ENCODE measurements at places on chromosomes 3 and 15.

GRCh38 chr3:113783463-113783862 is 36.6 kb downstream of the ATP6V1A start:
- DNase-seq, result peak; percentile 42

DNA sequence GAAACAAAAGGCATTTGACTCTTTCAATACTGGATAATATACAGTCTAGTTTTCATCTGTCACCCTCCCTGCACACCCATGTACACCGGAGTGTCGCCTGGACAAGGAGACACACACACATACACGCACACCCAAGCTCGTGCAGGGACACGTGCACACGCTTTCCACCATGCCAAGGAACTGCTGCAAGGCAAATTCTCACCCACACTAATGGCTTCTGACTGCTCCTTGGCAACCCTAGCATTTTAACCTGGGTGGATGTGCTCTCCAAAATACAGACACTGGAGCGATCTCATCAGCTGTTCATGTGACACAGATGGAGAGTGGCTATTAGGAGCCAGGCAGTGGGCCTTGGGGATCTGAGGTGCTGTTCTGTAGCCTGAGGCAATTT is 61.6 kb downstream of the MEIS2 start:
- DNase-seq, result peak; percentile 74

DNA sequence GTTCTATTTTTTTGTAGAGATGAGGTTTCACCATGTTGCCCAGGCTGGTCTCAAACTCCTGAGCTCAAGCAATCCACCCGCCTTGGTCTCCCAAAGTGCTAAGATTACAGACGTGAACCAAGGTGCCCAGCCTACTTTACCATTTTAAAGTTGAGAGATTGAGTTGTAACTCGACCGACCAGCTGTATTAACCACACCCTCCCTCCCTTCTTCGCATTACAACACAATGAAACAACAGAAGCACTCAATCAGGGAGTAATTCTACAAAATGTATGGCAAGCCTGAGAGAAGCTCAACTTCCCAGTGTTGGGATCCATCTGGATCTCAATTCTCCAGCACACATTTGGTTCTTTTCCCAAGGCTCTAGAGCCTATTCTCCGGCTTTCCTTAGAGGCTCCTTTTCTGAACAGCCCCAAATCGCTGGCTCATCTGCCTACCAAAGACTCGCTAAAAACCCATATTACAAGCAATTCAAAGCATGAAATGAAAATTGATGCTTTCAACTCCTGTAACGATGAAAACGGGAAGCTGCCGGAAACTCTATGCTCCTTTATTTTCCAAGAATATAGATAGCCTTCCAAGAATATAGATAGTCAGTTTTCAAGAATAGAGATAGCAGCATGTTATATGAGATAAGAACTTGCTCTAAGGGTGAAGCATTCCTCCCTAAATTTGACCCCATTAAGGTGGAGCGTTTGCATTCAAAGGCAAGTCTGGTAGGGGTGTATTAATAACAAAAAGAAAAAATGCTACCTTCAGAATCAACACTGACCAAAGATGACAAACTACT is 450.9 kb downstream of the MAGI1 start:
- DNase-seq, result no peak

DNA sequence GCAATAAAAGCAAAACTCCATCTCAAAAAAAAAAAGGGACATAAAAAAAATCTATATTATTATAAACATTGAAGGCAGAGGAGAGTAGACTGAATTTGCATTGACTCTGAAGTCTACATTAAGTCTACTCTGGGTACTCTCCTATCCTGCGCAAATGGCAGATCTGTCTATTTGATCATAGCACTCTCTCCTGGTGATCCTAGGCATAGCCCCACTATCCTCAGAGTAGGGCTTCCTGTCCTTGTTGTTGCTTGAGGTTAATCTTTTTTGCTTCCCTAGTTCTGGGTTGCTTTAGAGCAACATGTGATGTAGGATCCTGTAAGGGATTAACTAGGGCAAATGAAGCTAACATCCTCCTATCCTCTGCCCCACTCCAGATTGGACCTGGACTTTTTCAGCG is 82.1 kb upstream of the LRRFIP2 start:
- DNase-seq, result no peak

- peak; percentile 38 for DNase-seq
These were observed 155.6 kb downstream of the SQOR start for GRCh38 chr15:45790325-45790943.

GRCh38 chr15:41790756-41791546 is 16.7 kb downstream of the MAPKBP1 start:
- no peak for DNase-seq

DNA sequence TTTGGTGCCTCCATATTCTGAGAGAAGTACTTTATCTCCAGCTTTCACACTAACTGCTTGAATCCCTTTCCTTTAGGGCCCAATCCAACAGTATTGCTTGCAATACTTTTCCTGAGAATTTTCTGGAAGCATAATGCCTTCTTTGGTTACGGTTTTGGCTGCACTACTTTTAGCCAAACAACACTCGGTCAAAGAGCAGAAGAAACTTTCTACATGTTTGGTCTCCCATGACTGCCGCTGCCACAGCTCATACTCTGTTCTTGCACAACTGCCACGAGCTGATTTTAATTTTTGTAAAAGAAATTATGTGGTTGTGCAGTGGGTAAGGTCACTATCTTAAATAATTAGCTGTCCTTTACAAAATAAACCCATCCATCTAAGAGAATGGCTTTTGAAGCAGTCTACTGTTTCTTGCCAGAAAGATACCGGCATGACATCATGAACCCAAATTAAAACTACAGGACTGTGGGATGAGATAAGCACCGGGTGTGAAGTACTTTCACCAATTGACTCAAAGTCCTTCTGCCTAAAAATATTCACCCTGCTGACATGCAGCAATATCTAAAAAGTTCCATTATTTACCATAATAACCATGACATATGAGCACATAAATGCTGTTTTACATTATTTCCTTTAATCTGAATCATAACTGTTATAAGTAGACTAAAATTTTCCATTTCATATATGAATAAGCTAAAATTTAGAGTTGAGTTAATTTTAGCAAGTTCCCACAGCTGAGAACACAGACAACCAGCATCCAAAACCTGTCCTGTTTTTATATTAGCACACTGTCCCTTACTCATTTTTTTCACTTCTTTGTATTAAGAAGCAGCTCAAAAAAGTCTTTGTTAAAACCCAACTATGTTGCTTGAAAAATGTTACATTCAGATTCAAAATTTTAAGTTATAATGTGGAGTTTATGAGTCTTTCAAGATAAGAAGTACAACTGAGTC is 1154.3 kb downstream of the EPHA3 start:
- DNase-seq, result no peak

DNA sequence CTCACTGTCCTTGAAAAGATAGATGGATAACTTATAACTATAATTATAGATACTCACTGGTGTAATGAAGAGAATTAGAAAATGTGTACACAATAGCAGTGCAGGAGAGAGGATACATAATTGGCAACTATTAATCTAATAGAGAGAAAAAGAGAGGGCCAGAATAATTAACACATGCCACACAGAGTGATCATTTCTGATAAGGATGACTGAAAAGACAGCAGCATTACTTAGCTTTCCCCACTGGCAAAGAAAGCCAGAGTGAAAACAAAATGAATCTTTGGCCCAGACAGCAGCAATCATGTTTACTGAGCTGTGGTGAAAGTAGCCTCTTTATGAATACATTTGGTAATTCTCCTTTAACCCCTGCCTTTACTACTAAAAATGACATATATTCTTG is 493.3 kb upstream of the ROBO1 start:
- DNase-seq, result no peak

GRCh38 chr3:5194801-5195509 is 7.4 kb downstream of the EDEM1 start:
- no peak for DNase-seq

DNA sequence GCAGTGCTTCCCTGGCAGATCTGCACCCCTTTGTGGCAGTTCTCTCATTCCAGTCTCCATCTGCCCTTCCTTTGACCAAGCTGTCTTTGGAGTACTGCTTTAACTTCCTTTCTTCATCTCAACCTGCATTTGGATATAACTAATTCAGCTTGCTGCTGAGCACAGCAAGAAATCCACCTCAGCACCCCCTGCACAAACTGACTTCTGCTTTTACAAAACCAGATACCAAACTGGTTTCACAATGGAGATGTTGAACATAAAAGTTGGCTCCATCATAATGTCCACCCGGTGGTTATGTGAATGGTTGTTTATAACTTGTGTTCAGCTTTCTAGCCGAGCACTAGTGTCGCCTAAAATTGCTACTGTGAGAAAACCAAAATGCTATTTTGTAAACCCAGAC is 341.1 kb upstream of the SEMA6D start:
- no peak for DNase-seq

DNA sequence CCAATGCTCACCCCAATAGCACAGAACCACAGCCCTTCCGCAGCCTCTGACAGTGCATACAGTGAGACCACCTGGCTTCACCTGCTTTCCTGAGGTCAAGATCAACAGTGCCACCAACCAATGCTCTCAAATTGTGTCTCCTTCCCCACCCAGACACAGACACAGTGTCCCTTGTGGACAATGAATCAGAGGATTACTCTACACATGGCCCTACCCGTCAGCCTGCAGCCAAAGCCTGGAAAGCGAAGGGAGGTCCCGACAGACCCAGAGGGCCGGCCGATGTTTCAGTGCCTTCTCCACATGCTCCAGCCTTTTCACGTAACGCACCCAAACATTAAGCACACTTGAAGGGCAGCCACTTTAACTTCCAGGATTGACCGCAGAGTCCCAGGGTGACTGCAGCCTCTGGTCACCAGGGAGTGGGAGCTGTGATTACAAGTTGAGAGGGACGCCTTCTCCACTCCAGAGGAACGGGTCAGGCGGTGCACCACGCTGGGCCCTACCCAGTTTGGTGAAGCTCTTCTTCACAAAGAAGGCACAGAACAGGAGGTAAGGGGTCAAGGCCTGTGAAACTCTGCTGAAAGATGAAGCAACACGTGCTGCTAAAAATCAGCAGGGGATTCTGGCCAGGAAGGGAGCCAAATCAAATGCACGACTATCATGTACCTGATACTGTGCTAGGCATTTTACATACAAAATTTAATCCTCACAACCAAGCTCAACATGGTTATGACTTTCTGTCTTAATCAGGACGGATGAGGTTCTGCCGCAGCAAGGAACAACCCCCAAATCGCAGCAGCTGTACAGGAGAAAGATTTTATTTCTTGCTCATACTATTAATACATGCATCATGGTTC is 17.2 kb downstream of the KLHL25 start:
- DNase-seq, result peak; percentile 21

DNA sequence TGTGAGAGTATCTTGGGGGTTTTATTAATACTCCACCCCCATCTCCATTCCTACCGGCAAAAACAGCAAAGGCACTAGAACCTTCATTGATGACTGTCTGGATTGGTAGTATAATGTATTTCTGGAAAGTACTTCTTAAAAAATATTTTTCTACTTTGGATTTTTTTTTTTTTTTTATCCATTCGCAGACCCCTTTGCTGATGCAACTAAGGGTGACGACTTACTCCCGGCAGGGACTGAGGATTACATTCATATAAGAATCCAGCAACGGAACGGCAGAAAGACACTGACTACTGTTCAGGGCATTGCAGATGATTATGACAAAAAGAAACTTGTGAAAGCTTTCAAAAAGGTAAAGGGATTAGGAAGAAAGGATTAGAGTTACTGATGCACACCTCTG is 1.2 kb downstream of the EIF1B start:
- peak; percentile 69 for DNase-seq

DNA sequence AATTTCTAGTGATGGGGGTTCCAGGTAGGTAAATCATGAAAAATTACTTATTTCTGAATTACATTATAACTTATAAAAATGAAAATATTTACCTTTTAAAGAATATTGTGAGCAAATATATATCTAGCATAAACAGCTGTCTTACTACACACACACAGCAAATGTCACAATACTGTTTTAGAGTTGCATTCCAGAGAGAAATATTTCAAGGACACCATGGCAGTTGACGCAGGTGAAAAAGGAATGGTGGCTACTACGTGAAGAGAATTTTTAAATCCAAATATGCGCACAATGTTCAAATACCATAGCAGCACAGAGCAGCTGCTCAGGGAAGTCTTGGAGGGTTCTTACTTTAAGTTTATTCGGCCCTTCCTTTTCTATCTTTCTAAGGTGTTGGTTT is 356.2 kb downstream of the CGGBP1 start:
- no peak for DNase-seq

DNA sequence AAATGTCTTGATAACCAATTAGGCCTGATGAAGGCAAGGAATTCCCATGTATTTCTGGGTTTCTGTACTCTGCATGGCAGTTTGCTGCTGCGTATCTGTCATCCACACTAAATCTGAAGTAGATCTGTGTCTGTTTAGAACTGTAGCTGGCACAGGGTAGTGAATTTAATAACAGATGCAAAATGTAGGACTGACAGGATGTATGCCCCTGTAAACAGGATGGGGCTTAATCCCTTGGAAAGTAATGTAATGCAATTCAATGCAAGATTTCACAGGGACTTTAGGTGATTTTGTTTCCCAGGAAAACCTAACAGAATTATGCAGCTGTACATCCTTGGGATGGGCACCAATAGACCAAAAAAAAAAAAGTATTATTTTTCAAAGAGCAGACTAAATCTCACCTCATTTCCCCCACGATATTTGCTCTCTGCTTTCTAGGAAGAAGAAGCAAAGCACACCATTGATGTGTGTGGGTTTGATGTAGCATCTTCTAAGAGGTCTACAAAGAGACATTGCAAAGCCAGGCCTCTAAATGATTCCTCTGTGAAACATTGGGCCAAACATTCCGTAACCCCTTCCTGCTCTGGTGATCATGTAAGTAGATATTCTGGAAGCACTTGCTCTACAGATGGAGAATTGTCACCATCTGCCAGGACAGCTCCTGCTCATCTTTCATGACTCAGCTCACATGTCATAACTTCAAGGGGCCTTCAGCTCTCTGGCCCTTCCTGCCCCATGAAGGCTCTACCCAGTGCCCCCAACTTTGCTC is 464.3 kb upstream of the RGMA start:
- no peak for DNase-seq

DNA sequence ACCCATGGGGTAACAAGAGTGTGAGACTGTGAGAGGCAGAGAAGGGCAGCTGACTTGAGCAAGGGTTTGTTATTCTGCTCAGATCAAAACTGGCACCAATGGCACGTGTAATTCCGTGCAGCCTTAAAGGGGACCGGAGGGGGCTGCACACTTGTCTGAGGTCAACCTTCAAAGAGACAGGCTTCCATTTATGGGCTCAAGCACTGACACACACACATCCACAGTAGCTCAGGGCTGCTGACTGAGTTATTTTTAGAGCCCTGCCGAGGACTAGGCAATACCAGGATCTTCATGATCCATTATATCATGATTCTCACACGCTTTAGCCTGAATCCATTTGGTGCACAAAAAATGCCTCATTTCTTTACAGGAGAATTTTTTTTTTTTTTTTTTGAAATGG is 20.6 kb upstream of the SPTBN5 start:
- DNase-seq, result peak; percentile 39

DNA sequence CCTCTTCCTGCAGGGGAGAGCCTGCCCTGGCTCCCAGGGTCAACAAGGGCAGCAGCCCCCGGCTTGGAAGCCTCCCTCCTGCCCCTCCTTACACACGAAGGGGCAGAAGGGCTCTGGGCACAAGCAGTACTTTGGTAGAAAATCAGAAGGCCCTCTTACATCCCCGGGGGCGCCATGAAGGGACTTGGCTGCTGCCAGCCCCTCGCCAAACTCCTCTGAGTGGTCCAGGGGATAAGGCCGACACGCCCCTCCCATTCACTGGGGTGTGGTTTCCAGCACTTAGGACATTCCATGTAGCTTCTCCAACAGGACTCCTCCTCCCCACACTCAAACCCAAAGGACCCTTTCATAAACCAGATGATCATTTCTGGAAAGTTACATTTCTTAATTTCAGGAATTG is 1.2 kb upstream of the ST8SIA2 start:
- DNase-seq, result peak; percentile 51

GRCh38 chr3:9944271-9944670 is 7.9 kb downstream of the PRRT3 start:
- no peak for DNase-seq

GRCh38 chr3:85589145-85589544 is 630.4 kb downstream of the CADM2 start:
- DNase-seq, result no peak

Data from eye (tissue), 1 donor.